ENCODE measurements at places on chromosomes 2 and 18. TPM values are rescaled to one million over a fixed set of nuclear protein-coding genes. Genes with fewer than 3 reads are reported as not detected.

Gene DSG1
- not detected for polyA plus RNA-seq

Gene CCDC68
- 85.2 TPM for polyA plus RNA-seq

Gene AKAIN1
- polyA plus RNA-seq = not detected

Gene OSBPL1A
- polyA plus RNA-seq = 61.3 TPM

Gene FER1L5
- 0.88 TPM for polyA plus RNA-seq

Gene ADAM23
- 6.9 TPM for polyA plus RNA-seq

Gene WDR75
- polyA plus RNA-seq = 56.4 TPM

DNA sequence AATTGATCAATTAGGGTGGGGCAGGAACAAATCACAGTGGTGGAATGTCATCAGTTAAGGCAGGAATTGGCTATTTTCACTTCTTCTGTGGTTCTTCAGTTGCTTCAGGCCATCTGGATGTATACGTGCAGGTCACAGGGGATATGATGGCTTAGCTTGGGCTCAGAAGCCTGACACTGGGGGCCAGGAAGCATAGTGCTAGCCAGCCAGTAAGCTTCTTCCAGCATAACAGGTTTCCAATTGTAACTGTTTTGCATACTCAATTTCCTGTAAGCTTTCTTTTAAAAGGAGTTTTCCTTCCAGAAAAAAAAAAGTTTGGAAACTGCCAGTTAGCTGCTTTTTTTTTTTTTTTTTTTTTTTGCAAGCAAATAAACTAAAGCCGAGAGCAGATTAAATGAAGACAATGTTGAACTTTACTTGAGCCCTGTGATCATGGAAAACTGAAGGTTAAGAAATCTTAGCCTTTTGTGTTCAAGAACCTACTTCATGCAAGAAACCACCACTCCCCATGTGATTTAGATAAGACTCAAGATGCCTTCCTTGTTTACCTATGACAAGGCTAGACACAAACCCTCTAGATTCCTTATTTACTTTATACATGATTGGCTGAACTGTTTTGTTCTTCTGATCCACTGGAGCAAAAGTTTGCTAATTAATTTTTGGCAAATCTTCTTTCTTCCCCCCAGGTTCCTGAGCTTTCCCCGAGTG is 126.9 kb upstream of the LINC00305 start:
- no peak for DNase-seq

DNA sequence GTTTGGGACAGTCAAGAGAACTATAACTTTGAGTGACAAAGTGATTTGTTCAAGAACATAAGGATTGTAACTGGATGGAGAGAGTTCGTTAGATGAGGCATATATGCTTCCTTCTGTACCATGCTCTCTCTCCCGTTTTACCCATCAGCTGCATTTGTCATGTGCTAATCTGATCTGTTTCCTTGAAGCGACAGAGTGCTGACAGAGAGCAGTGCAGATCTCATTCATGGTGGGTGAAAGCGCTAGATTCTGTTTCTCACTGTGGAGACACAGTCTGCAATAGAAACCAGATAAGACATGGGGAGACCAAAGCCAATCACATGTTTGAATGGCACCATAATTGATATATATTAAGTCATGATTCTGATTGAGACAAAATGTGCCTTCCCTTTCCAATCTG is 456.6 kb upstream of the CELF4 start:
- DNase-seq = no peak

GRCh38 chr18:62590799-62591590 is 68.2 kb downstream of the ZCCHC2 start:
- DNase-seq = no peak

DNA sequence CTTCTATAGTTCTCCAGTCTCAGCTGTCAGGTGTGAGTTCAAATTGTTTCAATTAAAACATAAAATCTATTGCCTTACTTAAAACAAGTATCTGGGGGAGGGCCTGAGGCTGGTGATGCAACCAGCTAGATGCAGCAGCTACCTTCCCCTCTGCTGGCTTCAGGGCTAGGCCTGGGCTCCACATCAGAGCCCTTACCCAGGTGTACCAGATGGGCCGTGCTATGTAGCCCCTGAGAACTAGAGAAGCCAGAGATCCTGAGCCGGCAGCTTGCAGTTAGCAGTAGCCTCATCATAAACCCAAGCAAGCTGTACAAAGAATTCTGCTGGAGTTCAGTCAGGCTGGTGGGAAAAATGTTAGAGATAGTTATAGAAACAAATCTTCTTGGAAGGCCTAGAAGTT is 97.7 kb upstream of the ACAA2 start:
- no peak for DNase-seq

DNA sequence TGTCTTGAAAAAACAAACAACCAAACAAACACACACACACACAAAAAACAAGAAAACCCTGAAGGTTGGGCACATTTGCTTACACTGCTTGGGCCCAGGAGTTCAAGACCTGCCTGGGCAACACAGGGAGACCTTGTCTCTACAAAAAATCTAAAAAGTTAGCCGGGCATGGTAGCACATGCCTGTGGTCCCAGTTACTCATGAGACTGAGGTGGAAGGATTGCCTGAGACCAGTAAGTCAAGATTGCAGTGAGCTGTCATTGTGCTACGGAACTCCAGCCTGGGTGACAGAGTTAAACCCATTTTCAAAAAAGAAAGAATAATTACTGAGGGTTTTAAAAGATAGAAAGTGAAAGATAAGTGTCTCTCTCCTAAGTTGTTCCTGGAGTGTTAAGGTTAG is 103.4 kb downstream of the MBD5 start:
- no peak for DNase-seq

Measured in left lung (tissue), 14 donors.